ENCODE measurements at places on chromosomes 5 and 9. TPM values are rescaled to one million over a fixed set of nuclear protein-coding genes. Genes with fewer than 3 reads are reported as not detected.

TGFBI gene
- 340 TPM for total RNA-seq

TAF1L gene
- not detected for total RNA-seq

GMCL2 gene
- not detected for total RNA-seq

MGAT1 gene
- total RNA-seq = 155 TPM

SMIM15 gene
- 66.9 TPM for total RNA-seq

FBXL7 gene
- total RNA-seq = 0.12 TPM

BARHL1 gene
- total RNA-seq = not detected

POU5F2 gene
- not detected for total RNA-seq

SPOCK1 gene
- 22.4 TPM for total RNA-seq

WNK2 gene
- total RNA-seq = not detected

GPRIN1 gene
- total RNA-seq = 36.8 TPM

IFNB1 gene
- total RNA-seq = not detected

MYO10 gene
- total RNA-seq = 44.0 TPM

C8G gene
- total RNA-seq = not detected

FLT4 gene
- total RNA-seq = 2.3 TPM

GNA14 gene
- not detected for total RNA-seq

HTR4 gene
- not detected for total RNA-seq

NINJ1 gene
- total RNA-seq = 53.5 TPM

ELOVL7 gene
- total RNA-seq = 11.3 TPM

IRX2 gene
- not detected for total RNA-seq

C9orf153 gene
- not detected for total RNA-seq

PRR16 gene
- 4.5 TPM for total RNA-seq

DENND4C gene
- total RNA-seq = 22.6 TPM

IL31RA gene
- total RNA-seq = not detected

UBE2QL1 gene
- not detected for total RNA-seq

ADRA1B gene
- total RNA-seq = 28.4 TPM

TICAM2 gene
- total RNA-seq = not detected

CDC20B gene
- total RNA-seq = not detected

SPINK9 gene
- not detected for total RNA-seq

ROPN1L gene
- total RNA-seq = 3.6 TPM

BRINP1 gene
- 3.7 TPM for total RNA-seq

KCNN2 gene
- total RNA-seq = not detected
